Keratinocyte (primary cell): ENCODE measurements at places on chromosomes 7 and 10. TPM values are rescaled to one million over a fixed set of nuclear protein-coding genes. Genes with fewer than 3 reads are reported as not detected.
A peak's percentile ranks its signal among the peaks of the same experiment; 100 is the strongest.

GRCh38 chr7:43204081-43204480, 91.6 kb downstream of the HECW1 start:
- DNase-seq = no peak

GRCh38 chr10:110723224-110723891, 79.2 kb downstream of the RBM20 start:
- no peak for DNase-seq

DNA sequence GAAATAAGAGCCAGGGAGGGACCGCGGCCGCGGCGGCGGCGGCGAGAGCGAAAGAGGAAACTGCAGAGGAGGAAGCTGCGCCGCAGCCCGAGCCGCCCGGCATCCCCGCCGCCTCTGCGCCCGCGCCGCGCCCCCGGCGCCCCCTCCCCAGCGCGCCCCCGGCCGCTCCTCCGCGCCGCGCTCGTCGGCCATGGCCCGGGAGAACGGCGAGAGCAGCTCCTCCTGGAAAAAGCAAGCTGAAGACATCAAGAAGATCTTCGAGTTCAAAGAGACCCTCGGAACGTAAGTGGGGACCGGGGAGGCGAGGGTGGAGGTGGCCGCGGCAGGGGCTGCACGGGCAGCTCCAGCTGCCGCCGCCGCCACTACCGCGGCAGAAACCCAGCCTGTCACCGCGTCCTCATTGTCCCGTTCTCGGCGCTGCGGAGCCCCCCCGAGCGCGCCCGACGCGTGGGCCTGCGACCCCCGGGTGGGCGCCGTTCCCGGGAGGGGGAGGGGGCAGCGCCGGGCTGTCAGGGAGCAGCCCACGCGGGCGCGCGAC, 351 bp downstream of the CAMK1D start:
- DNase-seq = no peak

DNA sequence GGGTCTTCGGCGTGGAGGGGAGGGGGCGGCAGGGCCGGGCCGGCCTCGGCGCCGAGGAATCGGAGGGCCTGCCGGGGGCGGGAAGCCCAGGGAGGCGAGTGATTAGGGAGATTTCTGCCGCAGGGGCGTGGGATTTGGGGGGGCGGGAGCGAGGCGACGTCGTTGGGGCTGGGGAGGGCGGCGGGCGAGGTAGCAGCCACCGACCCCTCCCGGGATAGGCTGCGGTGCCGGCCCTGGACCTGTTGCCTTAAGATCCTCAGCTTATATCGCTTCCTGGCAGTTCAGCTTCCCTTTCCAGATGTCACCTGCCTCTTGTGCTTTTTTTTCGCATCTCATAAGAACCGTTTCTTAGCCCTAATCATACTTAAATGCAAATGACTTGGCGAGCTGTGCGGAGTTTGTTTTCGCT, 655 bp downstream of the LMTK2 start:
- DNase-seq = no peak

- DNase-seq = peak; percentile 56
Measured at GRCh38 chr10:75469006-75469616, 37.7 kb downstream of the LRMDA start.

- no peak for DNase-seq
Measured at GRCh38 chr7:45574669-45575500, 717 bp downstream of the ADCY1 start.

DNA sequence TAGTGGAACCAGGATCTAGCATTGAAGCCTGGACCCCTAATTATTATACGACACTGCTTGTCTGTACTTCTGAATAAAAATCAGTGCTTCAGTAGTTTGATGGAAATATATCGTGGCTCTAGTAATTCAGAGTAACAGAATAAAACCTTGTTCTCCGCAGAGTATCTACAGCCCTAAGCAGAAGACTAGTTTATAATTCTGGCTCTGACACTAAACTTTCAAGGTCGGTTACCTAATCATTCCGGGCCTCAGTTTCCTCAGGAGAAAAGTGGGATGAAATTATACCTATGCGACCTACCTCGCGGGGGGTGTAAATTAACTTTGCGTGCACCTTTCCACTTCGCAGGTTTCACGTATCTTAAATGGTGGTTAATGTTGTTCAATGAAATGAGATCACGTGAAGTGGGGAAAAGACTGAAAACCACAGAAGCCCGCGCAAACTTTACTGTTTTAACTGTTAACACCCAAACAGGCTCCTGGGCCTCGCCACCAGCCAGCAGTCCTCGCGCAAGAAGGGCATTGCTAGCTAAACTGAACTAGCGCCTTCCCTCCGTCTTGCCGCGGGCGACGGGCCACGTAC, 615 bp downstream of the THAP5 start:
- no peak for DNase-seq

- no peak for DNase-seq
Measured at GRCh38 chr10:59433720-59434428, 71.5 kb upstream of the FAM13C start.

GRCh38 chr7:31408140-31408729, 67.7 kb upstream of the NEUROD6 start:
- peak; percentile 33 for DNase-seq

Gene C7orf33
- not detected in 3 replicates for polyA plus RNA-seq

Gene ERV3-1
- 1.1 to 5.1 TPM (median 3.1 TPM) in 3 replicates for polyA plus RNA-seq

Gene TRPV5
- not detected in 3 replicates for polyA plus RNA-seq
